ENCODE measurements at places on chromosomes 2 and 18.

DNA sequence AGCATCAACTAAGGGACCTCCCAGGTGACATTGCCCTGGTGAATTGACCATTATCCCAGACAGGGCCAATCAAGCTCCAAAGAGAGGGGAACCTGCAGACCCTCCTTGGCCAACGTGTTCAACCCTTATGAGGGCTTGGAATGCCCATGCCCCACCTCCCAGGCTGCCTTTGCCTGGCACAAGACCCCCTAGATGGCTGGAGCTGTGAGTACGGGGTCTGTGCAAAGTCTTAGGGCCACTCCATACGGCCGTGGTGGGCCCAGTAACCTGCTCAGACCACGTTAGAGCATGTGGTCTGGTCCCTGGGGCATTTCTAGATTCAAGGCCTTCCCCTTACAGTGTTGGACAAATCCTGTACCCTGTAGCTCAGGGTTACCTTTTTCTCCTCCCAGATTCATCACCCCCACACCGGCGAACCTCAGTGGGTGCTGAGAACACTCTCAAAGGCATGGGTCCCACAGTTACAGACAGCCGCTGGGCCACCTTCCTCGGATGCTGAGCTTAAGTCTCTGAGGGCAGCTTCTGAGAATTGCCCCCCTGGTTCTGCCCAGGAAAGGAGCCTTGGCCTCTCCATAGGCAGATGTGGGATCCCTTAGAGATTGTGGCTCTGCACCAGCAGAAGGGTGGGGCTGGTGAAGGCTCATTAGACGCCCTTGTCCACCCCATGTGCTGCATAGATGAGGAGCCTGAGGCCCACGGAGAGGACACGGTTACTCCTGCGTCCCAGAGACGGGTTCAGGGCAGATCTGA is 18.3 kb upstream of the KCNK3 start:
- DNase-seq: no peak

DNA sequence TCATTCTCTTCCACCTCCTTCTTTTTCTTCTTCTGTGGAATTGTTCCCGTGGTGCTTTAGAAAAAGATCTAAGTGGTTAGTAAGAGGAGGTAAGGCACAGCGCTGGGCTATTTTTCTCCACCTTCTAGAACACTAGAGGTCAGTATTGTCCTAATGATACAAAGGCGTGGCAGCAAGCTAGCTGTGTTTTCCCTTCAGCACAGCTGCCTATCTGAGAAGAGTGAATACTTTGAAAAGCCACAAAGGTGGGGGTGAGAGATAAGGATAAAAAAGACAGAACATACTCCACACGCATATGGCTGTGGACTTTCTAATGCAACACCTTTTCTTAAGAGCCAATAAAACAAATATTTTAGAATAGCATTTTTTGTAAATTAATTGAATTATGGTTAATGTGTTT is 2.1 kb downstream of the CNTNAP5 start:
- DNase-seq: no peak

DNA sequence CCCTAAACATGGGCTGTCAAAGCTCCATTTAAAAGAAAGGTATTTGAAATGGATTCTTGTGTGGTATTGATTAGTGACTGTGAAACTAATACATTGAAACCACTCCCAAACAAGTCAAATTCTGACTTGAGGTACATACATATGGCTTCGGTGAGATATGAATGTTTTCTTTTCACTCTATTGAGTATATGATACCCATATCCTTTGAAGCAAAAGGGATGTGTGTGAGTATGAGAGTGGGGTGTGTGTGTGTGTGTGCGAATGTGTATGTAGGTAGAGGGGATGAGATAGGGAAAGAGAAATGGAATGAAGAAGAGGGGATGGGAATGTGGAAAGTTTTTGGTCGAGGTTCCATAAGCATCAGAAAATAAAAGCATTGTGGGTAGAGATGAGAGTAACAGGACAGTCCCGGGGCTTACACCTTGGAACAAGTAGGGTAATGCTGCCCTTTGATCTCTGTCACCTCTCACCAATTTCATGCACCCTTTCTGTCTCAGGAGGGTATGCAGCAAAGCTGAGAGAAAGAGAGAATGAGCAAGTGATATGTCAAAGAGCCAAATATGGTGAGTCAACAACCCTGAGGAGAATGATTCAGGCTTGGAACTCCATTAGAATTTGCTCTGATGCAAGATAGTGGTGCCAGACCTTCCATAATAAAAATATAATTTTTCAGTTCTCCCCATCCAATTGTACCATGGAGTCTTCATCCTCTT is 64.0 kb upstream of the ZEB2 start:
- DNase-seq: no peak

DNA sequence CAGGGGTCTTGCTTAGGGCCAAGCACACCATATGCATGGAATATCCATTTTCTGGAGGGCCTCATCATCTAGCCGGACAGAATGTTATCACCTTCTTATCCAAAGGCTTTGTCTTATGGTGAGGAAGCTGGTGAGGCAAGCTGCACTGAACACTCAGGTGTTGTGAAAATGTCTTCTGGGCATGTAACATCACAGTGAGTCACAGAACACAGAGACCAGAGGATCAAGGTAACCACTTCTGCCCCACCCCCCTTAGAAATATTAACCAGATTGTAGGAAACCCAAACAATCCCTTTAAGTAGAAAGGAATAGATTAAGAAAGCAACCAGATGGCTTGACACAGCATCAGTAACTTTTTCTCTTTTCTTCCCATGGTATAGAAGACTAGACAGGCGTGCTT is 51.1 kb downstream of the MYO5B start:
- DNase-seq: no peak

- no peak for DNase-seq
Observed at GRCh38 chr2:136128905-136129304, 11.0 kb upstream of the CXCR4 start.

GRCh38 chr2:36351291-36351690 is 4.3 kb upstream of the CRIM1 start:
- no peak for DNase-seq

- DNase-seq: no peak
Observed at GRCh38 chr2:156883804-156884203, 373.7 kb upstream of the GALNT5 start.

GRCh38 chr18:23661735-23662308 is 889 bp downstream of the ANKRD29 start:
- no peak for DNase-seq

Measured in stimulated activated CD4-positive, alpha-beta T cell treated with anti-CD3 and anti-CD28 coated beads, Interleukin-1b, Interleukin-23, amount 100 ng/mL, for 24 hours (primary cell).